ENCODE measurements at places on chromosomes 5 and 9.

DNA sequence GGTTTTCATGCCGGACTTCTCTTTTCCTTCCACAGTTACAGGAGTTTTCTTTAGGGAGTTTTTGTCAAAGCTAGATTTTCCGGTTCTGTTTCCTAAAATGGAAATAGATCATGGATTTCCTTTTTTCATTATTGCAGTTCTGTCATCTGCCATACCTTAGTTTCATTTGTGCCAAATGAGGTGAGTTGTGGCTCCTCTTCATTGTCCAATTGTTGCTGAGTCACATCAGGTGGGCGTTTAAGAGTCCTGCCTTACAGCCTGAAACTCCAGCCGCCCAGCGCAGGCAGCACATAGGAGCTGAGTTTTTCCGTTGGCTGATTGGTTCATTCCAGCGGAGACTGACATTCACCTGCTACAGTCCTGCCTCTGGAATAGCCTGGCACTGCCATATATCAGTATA, 14.1 kb downstream of the SLC25A25 start:
- no peak for DNase-seq

- DNase-seq: peak; percentile 69
These were observed at the start of gene SAPCD2 for GRCh38 chr9:137070201-137070905. Gene SAPCD2, minus strand, starts transcription at chr9:137070557. Its CDS starts 97 bp downstream, at chr9:137070460.

GRCh38 chr9:117400171-117400570, 14.7 kb downstream of the ASTN2 start:
- no peak for DNase-seq

DNA sequence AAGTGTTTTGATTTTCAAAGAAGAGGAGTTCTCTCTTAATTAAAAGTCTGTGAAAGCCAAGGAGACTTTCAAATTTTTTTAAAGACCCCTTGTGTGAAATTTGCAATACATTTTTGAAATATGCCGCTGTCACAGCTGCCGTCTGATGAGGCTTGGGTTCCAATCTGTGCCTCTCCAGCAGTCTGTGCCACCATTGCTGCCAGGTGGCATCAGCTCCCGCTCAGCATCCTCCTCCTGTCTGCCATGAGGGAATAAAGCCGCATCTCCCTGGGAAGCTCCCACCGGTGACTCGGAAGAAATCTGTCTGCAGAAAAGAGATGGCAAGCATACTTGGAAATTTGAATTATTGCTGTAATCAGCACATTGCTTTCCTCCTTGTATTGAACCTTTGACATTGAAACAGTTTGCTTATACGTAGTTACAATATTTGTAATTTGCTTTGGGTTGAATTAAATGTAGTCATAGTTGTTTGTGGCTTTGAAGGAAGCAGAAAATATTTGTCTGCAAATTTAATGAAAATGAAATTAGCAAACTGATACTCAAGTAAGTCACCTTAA, 145.7 kb upstream of the SNX2 start:
- no peak for DNase-seq

DNA sequence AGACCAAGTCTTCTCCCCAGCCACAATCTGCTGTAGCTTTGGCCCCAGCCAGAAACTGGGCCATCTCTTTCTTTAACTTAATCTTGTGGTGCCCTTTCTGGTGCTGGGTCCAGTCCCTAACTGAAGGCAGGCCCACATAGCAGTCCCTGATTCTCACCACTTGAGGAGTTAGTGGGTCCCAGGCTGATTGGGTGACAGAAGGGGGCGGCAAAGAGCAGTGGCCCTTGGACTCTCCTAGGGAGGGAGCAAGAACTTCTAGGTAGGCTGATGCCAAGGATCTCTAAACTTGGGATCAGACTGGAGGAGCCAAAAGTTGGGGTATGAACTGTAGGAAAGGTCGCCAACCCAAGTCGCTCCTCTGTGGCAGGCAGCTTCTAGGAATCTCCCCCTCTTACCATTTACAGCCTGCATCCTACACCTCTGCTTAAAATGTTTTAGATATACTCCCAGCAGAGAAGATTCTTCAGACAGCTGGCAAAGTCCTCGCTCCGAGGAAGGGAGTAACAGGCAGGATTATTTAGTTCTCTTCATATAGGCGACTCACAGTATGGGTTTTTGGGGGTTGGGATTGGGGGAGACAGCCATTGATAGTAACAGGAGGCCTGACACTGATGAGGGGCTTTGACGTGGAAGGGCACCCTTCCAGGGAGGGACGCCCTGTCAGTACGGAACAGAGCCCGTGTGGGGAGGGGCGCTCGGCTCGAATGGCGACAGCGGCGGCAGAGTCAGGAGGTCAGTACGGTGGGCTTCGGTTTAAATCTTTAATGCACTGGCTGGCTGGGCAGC, 2.0 kb upstream of the CCL27 start:
- DNase-seq: peak; percentile 51

DNA sequence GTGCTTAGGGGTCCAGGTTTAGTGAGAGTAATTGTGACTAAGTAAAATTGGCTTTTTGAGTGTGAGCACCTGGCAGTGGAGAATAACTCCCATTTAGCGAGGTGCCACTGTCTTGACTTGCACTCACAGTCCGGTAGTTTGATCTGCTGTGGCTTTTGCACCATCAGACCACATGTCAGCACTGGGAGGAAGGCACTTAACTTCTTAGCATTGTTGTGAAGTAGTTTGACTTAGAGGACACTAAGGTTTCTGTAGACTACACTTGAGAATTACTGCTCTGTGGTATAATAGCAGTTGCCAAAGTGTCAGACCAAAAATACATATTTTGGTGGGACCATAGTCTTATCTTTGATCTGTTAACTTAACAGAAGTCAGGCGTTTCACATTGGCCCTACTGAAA, 63.6 kb downstream of the ICE1 start:
- no peak for DNase-seq

DNA sequence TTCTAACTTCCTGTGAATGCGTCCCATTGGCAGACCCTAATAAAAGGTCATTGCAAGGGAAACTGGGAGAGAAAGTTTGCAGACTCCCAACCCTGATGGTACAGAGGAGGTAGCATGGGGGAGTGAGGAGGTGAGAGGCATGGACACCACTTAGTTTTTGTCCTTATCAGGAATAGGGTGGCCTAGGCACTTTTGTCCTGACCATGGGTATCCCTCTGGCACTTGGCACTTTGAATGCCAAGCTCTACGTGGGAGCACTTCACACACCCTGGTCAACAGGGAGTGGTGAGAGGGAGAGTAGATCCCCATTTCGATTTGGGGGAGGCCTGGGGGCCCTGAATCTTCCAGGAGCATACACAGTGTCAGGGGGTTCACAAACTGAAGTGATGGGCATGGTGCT, 75.6 kb upstream of the SH3PXD2B start:
- no peak for DNase-seq

DNA sequence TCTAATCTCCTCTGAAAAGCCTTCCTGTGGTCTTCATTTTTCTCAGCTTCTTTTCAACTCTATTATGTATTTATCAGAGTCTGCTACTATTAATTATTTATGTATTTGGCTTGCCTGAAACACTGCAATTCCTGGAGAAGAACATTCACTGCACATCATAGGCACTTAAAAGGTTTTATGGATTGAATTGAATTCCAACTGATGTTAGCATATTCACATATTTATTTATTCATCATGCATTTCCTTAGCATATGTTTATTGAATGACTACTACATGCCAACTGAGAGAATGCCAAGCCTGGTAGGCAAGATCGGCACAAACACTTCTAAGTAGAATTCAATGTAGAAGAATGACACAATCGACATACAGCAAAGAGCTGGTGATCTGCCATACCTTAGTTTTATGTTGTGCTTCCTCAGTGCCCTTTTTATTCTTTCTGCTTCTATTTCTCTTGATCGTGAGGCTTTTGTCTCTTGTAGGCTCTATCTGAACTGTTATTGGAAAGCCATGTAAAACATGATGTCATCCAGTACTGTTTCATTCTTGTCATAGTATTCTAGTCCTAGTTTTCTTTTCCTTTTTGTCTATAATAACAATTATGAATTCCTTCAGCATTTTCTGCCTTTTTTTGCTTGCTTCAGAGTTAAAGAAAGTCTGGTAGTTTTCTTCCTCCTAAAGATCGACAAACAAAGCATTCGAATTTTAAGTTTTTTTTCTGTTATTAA, 454.2 kb downstream of the TLE4 start:
- no peak for DNase-seq

- DNase-seq: no peak
These were observed 88.1 kb downstream of the FGF1 start for GRCh38 chr5:142597546-142598337.

DNA sequence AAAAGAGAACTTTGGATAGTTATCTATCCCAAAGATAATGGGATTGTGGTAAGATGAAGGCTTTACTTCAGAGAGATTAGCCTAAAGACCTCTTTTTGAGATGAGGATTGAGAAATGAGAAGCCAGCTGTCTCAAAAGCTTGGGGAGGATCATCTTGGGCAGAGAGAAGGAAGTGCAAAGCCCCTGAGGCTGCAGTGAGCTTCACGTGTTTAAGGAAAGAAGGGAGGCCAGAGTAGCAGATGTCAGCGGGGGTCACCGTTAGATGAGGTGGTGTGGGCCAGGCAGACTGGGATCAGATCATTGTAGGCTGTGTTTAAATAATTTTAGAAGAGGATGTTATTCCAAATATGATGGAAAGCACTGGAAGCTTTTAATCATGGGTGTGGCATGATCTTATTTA, 270.1 kb downstream of the ARHGEF28 start:
- no peak for DNase-seq

GRCh38 chr9:79989079-79989478, 417.3 kb downstream of the TLE4 start:
- no peak for DNase-seq

DNA sequence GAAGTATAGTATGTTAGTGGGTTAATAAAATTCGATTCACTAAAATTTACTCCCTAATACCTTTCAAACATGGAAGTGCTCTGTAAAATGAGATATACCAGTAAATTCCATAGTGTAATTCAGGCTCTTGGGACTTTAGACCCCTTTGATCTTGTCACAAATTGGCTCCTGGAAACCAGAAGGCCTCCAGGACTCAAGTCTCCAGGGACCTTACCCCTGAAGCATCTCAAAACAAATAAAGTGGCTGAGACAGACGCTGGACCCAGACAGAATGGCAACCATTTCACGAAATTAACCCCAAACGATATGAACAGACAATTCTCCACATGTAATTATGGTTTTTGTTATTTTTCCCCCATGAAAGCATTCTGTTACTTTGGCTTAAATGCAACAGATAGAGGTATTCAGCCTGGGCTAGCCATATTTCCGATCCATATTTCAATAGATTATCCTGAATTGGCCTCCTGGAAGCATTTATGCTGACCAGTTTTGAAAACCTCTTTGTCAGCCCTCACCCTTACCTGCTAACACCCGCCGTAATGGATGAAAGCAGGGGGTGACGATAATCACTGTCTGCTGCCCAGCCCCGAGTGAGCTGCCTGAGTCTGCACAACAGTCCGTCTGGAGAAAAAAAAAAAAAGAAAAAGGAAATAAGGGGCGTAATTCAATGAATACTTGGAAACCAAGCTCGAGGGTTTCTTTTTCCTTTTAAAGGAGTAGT, 34.1 kb upstream of the EFNA5 start:
- DNase-seq: no peak

- DNase-seq: no peak
These were observed 74.0 kb downstream of the SLIT3 start for GRCh38 chr5:169226895-169227294.

DNA sequence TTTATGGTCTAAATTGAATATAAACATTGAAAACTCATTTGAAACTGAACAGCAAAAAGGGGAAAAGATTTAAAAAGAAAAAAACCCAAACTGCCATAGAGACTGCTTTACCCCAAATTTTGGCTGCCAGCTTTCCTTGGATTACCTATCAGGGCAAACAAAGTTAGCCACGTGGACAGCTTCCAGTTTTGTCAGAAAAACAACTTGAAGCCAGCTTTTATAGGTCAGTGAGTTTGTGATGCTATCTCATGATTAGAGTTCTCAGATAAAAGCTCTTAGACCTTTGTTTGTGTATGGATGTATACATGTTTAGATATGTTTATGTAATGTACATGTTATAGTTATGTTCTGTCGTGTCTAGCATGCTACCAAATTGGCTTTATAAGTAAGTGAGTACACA, 16.1 kb downstream of the FBP2 start:
- DNase-seq: no peak

GRCh38 chr5:94540856-94541494, 77.4 kb downstream of the KIAA0825 start:
- DNase-seq: no peak

- DNase-seq: no peak
These were observed 465.3 kb upstream of the CLINT1 start for GRCh38 chr5:158324236-158324635.

GRCh38 chr5:110460837-110461236, 265.6 kb downstream of the TMEM232 start:
- no peak for DNase-seq

- DNase-seq: no peak
These were observed 16.2 kb downstream of the PRKAA1 start for GRCh38 chr5:40781843-40782409.

DNA sequence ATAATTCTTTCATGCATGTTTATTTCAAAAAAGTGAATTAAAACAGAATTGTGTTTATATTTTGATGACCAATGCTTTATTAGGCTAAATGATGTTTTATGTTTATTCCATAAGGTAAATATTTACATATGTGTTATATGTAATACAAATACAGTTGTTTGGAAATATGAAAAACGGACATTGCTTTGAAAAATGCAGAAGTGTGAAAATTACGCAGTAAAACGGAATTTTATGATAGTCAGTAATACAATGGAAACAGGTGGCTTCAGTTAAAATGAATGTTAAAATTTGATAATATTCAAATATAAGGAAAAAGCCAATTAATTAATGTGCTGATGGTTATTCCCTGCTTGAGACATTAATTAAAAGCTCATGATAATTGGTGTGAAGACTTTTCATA, 1633.8 kb downstream of the MAT2B start:
- no peak for DNase-seq

- no peak for DNase-seq
These were observed 6.0 kb upstream of the PRRT1B start for GRCh38 chr9:131539223-131539923.

DNA sequence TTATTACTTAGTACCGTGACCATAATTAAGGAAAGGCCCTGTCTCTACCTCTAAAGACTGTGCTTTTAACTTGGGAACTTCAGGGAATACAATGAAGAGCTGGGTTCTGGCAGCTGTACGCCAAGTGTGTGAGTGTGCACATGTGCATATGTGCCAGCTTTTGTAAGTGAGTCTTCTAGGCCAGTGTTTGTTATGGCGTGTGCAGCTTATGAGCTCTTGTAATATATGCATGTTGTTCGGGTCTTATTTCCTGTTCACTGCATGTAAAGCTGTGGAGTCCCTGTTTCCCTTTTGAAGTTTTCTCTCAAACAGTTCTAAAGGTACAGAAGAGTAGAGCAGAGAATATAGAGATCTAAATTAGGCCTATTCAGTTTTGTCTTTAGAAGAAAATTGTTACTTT, 30.5 kb downstream of the TGFBR1 start:
- DNase-seq: no peak

- DNase-seq: no peak
These were observed 61.1 kb downstream of the PSD2 start for GRCh38 chr5:139856714-139857113.

- DNase-seq: no peak
These were observed 131.6 kb upstream of the OSMR start for GRCh38 chr5:38714240-38714639.

- DNase-seq: no peak
These were observed 49.1 kb downstream of the NIPAL4 start for GRCh38 chr5:157509093-157509492.

- DNase-seq: no peak
These were observed 45.7 kb downstream of the CYSTM1 start for GRCh38 chr5:140220698-140221064.
